D341Med (cell line): ENCODE measurements at places on chromosomes 5 and 9.

DNA sequence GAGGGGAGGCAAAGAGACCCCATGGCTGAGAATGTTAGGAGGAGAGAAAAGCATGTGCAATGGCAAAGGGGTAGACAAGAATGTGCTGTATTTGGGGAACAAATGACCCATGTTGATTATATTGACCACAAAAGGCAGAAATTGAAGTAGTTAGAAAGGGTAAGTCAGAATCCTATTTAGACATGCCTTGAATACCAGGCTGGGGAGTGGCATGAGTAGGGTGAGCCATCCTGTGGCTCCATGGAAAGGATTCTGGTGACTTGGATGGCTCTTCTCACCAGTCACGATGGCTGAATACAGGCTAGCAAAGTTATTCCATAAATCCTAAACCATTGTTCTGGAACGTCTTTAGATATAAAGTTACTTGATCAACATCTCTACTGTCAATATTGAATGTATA is 73.4 kb upstream of the MEF2C start:
- DNase-seq, result no peak

DNA sequence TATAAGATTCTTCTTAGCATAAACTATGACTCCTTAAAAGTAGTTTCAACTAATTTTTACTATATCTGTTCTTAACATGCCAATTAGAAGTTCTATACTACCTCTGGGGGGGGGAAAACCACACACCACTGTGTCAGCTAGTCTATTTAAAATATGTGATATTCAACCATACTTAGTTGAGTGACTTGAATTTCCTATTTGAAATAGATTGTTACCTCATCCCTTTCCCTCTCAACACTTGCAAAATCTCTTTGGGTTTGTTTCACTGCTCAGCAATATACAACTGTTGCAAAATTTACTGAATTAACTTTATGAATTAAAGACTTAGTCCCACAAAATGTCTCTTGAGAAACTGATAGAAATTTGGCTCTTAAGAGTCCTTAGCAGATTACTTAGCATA is 151.1 kb upstream of the POU5F2 start:
- DNase-seq, result no peak

- no peak for DNase-seq
These were observed 1.6 kb downstream of the PLCXD3 start for GRCh38 chr5:41508696-41509398.

DNA sequence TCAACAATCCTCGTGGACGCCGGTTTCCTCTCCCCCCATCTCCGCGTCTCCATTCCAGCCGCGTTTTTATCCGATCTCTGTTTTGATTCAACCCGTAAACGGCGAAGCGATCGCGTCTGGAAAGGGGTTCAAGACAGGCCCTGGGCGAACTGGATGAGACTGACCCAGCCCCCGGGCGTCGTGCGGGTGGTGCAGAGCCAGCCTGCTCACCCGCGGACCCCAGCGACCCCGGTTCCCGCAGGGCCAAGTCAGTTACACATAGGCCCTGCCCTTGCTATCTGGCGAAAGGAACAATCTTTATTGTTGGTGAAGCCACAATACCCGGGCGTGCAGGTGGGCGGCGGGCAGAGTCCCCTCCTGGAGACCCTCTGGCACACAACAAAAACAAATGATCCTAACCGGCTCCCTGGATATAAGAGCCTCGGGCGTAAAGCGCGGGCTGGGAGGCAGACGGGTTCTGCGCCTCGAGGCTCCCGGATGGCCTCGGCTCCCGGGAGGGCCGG is 1.8 kb downstream of the TLX3 start:
- DNase-seq, result no peak

GRCh38 chr5:116658141-116658540 is 83.5 kb upstream of the SEMA6A start:
- no peak for DNase-seq

DNA sequence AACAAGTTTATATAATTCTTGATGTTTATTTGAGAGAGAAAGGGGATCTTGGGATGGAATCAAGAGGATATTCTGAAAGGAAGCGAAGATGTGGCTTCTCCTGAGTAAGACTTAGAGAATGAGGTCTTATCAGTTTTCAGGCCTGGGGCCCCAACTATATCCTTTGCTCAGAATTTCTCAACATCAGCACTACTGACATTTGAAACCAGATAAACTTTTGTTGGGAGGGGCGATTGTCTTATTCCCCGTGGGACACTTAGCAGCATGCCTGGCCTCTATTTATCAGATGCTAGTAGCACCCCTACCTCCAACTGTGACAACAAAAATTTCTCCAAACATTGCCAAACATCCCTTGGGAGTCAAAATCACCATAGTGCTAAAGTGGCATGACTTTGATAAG is 567.7 kb downstream of the MAT2B start:
- DNase-seq, result no peak

DNA sequence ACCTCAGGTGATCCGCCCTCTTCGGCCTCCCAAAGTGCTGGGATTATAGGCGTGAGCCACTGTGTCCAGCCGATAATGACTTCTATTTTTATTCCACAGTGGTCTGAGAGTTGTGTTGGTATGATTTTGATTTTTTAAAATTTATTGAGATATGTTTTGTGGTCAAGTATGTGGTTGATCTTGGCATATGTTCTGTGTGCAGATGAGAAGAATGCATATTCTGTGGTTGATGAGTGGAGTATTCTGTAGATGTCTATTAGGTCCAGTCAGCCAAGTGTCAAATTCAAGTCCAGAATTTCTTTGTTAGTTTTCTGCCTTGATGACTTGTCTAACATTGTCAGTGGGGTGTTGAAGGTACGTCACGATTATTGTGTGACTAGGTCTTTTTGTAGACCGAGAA is 338.2 kb upstream of the TARS1 start:
- no peak for DNase-seq
